ENCODE measurements at places on chromosomes 4 and X.

DNA sequence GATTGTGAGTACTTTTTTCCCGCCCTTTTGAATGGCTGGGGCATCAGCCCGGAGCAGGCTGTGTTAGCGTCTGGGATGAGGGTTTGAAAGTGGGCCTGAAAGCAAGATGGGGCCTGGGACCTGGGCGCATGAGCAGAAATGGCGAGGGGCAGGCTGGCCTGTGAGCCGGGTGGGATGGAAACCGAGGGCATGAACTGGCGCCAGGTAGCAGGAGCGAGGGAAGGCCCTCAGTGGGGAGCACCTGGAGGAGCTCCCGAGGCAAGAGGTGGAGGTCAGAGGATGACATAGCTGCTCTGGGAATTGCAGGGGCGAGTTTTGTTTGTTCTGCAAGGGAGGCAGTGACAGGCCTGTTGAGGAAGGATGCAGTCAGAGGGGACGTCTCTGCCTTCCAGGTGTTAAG is 68.6 kb downstream of the RGS12 start:
- no peak for DNase-seq

DNA sequence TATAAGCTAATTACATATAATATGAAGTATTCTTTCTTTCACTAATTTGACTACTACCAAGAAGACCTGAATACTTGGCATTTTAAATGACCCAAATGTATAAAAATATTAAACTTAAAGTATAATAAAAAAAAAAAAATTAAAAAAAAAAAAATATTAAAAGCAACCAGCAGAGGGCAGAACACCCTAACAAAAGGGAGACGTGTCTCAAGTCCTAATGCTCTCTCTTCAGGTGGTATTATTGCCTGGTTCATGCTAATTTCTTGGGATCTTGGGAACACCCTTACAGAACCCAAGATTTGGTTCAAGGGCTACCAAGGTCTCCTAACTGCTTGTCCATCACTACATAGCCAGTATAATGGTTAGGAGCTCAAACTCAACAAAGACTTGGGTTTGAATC is 754.8 kb downstream of the RAB28 start:
- DNase-seq = no peak

DNA sequence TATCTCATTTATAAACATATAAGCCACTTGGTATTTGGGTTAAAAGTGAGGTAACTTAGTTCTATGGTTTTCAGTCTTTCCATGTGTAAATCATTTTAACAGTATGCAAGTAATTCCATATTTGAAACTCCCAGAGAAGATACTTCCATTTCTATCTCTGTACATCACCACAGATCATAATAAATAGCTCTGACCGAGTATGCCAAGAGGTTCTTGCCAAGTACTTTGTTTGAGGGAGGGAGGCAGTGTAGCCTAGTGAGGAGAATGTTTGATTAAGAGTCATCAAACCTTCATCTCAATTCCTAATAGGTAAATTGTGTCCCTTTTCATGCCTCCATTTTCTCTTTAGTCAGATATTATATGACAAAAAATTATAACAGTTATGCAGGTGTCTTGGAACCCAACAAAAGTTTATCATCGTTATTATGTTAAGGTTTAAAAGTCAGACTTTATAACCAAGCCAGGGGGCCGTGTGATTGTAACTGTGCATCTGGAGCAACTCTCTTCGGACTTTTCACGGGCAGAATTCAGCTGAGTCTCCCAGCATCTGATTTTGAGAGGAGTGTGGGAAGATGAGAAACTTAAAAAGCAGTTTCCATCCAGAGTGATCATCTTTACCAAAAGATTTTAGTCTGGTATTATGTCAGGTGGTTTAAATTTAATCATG is 123.8 kb downstream of the ANK2 start:
- DNase-seq = no peak

GRCh38 chr4:168409089-168409801 is 71.0 kb downstream of the DDX60L start:
- DNase-seq = no peak

- no peak for DNase-seq
Measured at GRCh38 chr4:153780876-153781275, 8.0 kb downstream of the SFRP2 start.

- DNase-seq = no peak
Measured at GRCh38 chr4:119682099-119682498, 53.5 kb upstream of the PDE5A start.

- no peak for DNase-seq
Measured at GRCh38 chr4:85028910-85029309, 62.4 kb upstream of the WDFY3 start.

GRCh38 chrX:148193759-148194158 is 212.6 kb downstream of the FMR1NB start:
- no peak for DNase-seq

DNA sequence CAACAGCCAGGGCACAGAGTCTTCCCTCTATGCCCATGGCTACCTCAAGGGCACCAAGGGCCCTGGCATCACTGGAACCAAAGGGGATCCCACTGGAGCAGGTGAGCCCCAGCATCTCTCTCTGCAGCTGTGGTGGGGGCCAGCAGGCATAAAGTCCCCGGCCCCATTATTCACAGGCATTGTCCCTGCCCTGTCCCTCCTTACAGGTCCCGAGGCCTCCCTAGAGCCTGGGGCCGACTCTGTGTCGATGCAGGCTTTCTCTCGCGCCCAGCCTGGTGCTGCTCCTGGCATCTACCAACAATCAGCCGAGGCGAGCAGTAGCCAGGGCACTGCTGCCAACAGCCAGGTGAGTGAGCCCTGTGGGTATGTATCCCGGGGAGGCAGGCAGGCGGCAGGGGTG is 12.3 kb upstream of the UBA1 start:
- DNase-seq = no peak

DNA sequence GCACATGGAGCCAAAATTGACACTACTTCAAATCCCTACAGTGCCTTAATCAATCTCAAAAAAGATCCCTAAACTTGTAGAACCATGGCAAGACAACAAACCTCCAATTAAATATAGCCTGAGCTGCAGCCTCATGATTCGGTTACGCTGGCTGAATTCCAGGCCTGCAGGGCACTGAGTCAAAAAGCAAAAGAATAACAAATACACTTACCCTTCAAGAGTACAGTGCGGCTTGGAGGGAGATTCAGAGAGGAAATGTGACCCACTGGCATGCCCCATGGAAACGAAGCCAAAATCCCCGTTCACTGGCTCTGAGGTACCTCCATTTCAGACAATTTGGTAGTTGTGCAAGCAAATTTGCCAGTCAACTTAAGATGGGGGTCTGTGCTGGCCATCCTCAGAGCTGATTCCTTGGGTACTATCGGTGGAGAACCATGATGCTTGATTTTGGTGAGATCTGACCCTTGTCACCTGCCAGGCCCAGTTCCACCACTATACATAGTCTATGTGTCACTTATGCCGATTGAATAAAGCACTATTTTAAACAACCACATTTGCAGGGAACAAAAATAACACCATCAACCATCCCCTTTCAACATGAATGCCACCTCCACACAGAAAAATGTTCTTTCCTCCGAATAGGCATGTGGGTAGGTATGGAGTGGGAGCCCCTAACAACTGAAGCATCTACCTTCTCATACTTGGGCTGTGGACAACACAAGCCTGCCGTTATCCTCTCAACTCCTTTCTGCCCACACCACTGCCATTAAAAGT is 2.1 kb downstream of the C4orf54 start:
- no peak for DNase-seq

DNA sequence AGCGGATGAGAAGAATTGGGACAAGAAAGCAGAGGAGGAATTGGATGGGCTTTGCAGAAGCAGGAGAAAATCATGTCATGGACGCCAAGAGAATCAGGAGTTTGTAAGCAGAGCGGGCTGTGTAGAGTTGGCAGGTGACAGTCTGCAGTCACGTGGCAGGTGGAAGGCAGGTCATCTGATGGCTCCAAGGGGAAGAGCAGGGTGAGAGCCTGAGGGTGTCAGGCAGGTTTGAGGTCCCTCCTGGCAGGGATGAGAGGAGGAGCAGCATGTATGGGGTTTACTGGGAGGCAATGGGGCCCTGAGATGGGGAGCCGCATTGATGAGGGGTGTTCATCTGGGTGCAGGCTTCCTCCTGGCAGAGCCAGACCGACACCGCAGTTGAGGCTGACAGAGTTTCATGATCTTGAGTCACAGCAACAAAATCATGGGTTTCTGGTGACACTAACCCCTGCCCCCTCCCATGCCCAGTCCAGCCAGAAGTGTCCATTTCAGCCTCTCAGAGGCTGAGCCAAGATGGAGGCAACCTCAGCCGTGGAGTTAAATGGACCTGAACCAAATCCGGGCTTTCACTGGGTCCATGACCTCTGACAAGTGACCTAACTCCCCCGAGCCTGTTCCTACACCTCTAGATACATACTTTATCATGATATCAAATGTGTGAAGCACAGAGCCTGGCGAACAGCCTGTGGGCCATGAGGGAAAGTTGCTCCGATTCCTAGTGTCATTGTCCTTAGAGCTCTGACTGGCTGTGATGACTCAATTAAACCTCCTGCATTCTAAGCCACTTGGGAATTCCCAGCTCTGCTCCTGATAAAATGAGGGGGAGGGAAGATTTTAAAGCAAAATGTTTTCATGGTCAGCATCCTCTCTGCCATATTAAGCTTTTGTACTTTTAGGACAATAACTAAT is 36.1 kb downstream of the EVC start:
- no peak for DNase-seq

- no peak for DNase-seq
Measured at GRCh38 chr4:80419946-80420345, 84.4 kb downstream of the CFAP299 start.

DNA sequence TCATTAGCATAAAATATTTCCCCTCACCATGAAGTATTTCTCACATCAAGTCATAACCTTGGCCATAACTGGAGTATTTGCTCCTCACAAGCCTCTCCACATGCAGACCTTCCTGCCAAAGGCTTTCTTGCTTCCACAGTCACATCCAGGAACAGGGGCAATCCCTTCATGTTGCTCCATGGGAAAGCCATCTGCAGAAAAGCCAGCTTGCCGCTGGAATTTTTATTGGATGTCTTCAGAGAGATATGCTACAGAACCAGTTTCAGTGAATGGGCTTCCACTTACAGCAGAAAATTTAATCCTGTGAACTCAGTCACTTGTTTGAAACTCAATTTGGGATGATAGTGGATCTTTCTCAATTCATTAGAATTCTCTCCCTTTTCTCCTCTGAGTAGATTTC is 3.2 kb upstream of the CDKN2AIP start:
- no peak for DNase-seq

DNA sequence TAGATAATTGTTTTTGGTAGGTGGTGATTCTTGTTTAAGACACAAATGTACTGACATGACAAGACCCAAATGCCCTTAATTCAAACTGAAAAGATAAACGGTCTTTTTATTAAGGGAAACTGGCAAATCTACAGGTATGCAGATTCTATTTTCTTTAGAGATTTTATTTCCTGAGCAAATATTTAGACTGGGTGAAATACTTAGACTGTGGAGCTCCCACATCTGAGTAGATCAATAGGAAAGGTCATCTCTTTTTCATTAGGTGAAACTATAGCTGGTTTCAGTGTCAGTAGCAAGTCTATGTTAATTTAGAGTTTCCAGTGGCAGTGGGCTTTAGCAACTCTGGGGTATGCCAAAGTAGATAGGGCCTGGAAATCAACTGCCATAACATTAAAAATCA is 446.7 kb downstream of the FSTL5 start:
- no peak for DNase-seq

DNA sequence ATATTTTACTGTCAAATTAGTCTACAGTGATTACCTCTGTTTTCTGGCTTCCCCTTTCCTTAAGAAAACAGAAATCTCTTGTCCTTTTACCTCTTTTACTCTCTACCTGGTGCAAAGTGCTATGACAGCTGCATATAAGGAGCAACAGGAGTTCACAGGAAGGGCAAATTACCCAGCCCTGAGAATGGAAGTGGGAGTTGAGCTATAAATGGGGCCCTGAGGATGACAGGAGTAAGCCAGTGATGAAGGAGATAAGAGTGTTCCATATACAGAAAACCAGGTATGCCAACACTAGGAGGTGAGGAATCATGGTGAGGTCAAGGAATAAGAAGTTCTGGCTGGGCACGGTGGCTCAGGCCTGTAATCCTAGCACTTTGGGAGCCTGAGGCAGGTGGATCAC is 4.5 kb upstream of the HSD17B13 start:
- no peak for DNase-seq

GRCh38 chr4:15525080-15525479 is 55.4 kb downstream of the CC2D2A start:
- DNase-seq = no peak

DNA sequence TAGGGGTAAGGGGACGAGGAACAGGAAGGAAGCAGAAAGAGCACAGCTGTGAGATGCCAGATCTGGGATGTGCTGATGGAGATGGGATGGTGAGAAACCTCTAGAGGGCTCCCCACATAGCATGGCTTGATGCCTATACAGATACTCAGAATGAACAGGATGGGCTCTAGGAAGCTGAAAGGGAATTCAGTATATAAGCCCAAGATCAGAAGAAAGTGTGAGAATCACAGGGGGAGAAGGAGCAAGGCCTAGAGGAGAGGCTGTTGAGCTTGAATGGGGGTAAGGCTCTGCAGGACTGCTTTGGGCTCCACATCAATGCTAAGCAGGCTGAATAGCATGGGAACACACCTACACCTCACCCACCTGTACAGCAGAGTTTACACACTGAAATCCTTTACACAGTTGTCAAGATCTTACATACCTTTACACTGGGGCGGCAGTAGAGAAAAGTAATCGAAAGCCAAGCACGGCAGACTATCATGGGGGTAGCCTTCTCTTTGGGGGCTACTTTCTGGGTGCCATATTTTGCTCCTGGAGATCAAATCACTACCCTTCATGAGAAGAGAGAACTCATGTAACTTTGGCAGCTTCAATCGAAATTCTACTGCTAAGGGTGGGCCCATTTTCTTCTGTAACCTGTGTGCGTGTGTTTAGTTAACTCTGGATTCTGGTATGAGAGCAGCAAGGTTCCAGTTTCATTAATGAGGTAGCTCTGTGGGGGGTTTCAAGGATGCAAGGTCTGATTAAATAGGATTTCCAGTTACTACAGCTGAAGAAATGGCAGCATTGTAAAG is 30.6 kb downstream of the HOPX start:
- DNase-seq = no peak

- no peak for DNase-seq
Measured at GRCh38 chr4:148812101-148812500, 369.9 kb upstream of the NR3C2 start.

DNA sequence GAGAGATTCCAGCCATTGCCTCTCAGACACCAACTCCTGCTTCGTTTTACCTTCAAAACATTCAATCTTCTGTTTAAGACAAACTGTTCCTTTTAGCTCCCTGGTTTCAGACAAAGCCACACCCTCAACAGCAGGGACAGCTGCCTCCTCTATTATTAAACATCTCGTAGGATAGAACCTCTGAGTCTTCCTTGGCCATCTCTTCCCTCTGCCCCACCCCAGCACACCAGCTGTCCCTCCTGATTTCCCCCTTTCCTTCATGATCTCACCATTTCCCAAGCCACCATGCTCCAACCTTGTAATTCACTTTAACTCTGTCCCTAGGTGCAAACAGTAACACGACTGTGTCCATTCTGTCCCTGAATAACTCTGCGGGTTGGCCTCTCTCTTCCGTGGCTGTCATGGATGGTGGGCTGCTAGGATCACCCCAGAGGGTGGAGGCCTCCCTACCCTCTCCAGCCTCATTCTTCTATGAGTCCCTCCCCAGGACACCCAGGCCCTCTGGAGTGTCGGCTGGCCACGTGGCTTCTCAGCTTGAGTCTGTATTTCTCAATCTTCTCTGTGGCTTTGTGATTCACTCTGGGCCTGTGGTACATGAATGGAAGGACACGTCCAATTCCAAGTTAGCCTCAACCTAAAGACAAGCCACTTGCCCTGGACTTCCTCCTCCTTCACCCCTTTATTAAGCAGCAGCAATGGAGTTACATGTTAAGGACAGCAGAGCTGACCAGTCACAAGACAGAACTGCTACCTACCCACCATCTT is 349.9 kb downstream of the FBXW7 start:
- DNase-seq = no peak

GRCh38 chrX:115625572-115626301 is 64.8 kb downstream of the PLS3 start:
- DNase-seq = no peak

Data from activated naive CD4-positive, alpha-beta T cell (primary cell).